Muscle of back (tissue), 13 donors: ENCODE measurements at places on chromosomes 16 and 17.

GRCh38 chr17:20153231-20153630 is 144.1 kb downstream of the SPECC1 start:
- DNase-seq: no peak

DNA sequence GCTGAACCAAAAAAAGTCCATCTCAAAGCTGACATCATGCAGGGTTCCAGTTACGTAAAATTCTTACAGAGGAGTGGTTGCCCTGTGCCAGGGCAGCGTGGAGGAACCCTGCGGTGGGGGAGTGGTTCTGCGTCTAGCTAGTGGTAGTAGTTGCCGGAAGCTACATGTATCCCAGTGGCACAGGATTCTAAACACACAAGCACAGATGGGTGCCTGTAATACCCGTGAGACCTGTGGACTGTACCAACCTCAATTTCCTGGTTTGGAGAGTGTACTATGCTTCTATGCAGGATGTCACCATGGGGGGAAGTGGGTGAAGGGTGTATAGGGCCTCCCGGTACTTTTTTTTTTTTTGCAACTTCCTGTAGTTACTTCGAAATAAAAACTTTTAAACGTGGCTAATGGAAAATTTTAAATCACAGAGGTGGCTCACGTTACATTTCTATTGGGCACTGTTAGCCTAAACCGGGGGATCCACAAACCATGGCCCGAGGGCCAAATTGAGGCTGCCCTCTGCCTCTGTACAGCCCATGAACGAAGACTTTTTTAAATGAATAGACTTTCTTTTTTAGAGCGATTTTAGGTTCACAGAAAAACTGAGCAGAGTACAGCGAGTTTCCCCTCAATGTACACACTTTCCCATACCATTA is 38.5 kb downstream of the TBC1D16 start:
- no peak for DNase-seq

GRCh38 chr17:42519546-42520491 is 16.2 kb upstream of the NAGLU start:
- DNase-seq: peak; percentile 96

- peak; percentile 76 for DNase-seq
These were observed at the start of gene PRKCA for GRCh38 chr17:66301864-66302741. Gene PRKCA, plus strand, starts transcription at chr17:66302613.

DNA sequence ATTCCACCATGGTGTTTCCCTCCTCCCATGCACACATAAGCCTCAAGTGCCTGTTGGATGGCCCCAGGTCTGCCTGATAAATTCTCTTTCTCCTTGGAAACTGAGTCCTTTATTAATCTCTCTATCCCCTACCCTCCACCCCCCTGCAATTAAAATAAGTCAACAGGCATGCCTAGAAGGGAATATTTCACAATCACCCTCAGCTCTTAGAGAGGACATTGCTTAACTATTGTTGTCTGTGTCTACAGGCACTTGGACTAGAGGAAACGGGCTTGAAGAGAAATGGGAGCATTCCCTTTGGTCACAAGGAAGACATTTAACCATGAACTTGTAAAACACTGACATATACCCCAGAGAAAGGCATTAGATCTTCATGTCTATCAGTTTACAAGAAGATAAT is 39.5 kb downstream of the RCVRN start:
- DNase-seq: no peak

DNA sequence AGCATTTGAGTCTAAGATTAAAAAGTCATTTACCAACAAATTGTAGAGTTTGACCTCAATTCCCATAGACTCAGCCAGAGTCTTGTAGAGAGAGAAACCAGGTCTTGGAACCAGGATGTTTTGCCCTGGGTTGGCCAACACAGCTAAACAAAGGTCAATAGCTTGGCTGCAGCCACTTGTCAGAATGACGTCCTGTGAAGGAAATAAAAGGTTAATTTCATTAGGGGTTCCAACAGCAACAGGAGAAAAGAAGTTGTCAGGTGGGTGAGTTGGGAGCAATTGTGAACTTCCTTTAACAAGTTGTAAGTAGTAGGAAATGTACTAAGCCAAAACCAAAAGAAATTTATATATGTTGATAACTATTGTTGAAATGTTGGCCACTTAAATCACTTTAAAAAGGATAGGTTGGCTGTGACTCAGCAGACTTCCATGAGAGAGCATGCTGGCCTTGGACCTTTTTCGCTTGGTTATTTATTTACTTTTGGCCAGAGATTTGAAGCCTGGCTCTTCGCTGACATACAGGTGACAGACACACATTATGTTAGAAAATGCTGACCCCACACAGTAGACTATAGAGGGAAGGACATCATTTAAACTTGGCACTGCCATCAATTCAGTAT is 4.3 kb downstream of the TAT start:
- no peak for DNase-seq

DNA sequence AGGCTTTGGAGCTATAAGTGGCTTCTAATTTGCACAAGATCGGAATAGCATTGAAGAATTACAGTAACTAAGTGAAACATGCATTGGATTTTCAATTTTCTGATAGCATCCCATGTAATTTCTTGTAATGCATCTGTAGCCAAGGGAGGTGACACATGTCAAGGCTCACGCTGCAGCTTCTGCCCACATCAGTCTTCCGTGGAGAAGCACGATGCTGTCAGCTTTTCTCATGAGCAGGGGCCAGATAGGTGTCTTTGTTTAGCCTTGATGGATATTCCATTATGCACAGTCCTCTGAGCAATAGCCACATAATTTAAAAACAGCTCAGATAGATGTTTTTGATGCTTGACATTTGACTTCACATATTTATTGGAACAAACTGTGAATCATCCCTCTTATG is 1046.9 kb upstream of the EEF2KMT start:
- no peak for DNase-seq

DNA sequence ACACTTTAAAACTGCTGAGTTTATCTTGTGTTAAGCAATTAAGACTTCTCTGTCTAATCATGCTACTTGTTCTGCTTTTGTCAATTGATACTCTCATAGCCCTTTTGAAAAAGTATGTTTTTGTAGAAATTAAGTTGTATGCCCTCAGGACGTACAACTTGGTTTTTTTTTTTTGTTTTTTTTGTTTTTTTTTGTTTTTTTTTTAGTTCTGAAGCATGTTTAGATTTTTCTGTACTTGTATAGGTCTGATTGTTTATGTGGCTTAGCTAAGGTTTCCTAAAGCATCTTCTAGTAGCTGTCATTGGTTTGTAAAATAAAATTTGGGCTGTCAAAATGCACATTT is 21.4 kb downstream of the HAPSTR1 start:
- no peak for DNase-seq

DNA sequence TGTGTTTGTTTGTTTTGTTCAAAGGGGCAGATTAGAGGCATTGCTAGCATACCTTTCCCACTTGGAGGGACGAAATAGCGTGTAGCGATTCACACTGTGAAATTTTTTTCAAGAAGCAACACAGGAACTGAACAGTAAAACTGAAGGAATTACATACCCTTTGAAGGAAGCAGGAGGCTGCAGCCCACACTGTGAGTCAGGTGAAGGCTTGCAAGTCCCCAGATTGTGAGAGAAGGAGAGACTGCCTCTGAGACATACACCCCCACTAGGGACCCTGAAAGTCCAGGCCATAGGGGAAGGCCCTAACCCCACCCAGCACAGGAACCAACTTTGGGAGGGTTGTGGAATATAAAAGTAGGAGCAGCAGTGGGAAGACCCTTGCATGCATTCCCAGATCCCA is 69.6 kb upstream of the HS3ST3A1 start:
- DNase-seq: no peak

DNA sequence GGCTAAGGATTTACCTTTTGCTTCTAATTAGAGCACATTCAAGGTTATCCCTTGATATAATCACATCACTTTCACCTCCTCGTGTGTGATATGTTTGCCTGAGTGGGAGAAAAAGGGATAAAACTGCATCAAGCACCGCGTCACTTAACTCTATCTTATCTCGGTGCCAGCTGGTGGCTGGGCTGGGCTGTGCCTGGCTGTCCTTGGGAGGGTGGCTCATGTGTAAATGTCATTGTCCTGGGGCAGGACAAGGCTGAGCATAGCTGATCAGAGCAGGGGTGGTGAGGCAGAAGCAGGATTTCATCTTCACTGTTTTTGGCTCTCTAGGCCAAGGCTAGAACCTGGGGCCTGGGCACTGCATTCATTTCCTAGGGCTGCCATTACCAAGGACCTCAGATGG is 105.3 kb downstream of the RAP1GAP2 start:
- DNase-seq: no peak

GRCh38 chr17:40531051-40531991 is 29.9 kb upstream of the TNS4 start:
- no peak for DNase-seq

- DNase-seq: no peak
These were observed 7.0 kb upstream of the METTL22 start for GRCh38 chr16:8614435-8615029.

DNA sequence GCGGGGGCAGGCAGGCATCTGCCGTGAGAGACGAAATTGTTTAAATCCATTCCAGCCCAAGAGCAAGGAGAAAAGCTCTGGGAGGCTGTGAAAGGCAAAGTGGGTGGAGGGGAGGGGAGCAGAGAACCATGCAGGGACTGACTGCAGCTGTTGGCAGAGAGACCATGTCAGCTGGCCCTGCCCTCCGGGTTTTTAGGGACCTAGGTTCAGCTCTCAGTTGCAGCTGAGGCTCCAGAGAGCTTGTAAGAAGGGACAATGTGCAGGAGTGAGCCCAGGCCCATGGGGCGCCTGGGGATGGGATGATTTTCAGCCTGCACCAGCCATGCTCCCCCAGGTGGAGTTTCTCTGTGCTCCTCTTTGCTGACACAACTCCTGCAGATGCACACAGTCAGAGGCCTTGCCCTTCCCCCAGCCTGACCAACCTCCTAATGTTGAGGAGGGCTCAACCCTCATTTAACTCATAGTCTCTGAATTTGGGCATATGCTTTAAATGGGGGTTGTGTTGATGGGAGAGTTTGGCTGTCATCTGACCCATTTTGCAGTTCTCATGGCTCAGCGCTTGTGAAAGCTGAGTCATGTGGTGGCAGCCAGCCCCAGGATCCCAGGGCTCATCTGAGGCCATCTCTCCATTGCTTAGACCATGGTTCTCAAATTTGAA is 70.9 kb downstream of the PLXDC1 start:
- DNase-seq: peak; percentile 61

DNA sequence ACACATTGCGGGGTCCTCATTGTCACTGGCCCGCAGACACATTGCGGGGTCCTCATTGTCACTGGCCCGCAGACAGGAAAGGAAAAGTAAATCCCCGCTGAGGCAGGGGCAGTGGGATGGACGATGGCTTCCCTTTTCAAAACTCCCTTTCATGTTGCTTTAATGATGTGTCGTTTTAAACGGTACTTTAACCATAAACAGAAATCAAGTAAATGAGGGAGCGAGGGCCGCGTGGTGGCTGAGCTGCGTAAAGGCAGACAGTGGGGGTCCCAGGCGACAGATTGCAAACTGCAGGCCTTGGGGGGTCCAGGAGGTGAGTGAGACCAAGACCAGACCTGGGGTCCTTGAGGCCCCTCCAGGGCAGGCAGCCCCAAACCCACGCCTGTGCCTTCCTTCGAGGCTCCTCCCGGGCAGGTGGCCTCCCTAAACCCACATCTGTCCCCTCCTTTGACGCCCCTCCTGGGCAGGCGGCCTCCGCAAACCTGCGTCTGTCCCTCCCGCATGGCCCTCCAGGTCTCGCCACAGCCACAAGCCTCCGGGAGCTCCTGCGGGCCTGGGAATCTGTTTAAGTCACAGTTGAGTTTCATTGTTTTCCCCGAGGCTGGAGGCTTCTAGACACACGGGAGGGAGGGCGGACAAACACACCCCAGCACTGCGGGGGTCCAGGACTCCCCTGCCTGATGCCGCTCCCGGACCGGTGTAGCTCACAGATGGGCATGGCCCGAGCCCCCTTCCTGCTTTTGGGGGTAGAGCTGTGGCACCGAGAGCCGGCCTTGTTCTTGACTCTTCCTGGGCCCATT is 7.3 kb downstream of the PIEZO1 start:
- DNase-seq: no peak

- DNase-seq: no peak
These were observed 14.4 kb upstream of the BAHCC1 start for GRCh38 chr17:81380666-81381518.
